ENCODE measurements at places on chromosomes 3 and 15.

GRCh38 chr3:112654492-112654891 is 13.5 kb upstream of the CCDC80 start:
- no peak for DNase-seq

DNA sequence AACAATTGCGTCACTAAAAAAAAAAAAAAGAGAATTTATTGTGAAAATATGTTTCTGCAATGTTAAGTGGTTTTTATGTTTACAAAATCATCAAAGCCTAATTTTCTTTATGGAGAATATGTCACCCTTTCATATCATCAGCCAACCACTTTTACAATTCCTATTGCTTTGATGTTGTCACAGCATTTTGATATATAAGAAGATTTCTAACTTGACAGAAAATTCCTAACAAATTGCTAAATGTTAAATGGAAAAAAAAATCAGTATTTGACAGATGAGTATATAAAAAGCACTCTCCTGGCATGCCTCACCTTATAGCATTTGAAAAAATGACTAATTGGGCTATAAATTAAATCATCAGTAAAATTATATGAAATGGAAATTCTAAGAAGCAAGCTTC is 1457.3 kb upstream of the ALCAM start:
- DNase-seq = no peak

DNA sequence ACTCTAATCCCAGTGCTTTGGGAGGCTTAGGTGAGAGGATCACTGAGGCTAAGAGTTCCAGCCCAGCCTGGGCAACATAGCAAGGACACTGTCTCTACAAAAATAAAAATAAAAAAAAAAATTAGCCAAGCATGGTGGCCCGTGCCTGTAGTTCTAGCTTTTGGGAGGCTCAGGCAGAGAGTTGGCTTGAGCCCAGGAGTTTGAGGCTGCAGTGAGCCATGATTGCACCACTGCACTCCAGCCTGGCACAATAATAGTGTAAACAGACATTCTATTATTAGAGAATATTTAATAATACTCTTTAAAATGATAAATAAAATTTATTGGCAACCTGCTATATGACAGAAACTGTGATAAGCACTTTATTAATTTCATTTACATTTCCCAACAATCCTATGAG is 908.9 kb downstream of the TUSC7 start:
- DNase-seq = no peak

GRCh38 chr3:140726066-140726465 is 48.2 kb downstream of the TRIM42 start:
- DNase-seq = no peak

GRCh38 chr3:71688121-71688520 is 37.1 kb downstream of the EIF4E3 start:
- no peak for DNase-seq

Data from caudate nucleus (tissue), 63 donors.